Forelimb muscle (tissue), 1 donor: ENCODE measurements at places on chromosomes 1 and 21. TPM values are rescaled to one million over a fixed set of nuclear protein-coding genes. Genes with fewer than 3 reads are reported as not detected.

The GABRD gene
- 1.0 TPM for polyA plus RNA-seq

- no peak for DNase-seq
Observed at GRCh38 chr1:211781260-211781659, 49.3 kb downstream of the LPGAT1 start.

DNA sequence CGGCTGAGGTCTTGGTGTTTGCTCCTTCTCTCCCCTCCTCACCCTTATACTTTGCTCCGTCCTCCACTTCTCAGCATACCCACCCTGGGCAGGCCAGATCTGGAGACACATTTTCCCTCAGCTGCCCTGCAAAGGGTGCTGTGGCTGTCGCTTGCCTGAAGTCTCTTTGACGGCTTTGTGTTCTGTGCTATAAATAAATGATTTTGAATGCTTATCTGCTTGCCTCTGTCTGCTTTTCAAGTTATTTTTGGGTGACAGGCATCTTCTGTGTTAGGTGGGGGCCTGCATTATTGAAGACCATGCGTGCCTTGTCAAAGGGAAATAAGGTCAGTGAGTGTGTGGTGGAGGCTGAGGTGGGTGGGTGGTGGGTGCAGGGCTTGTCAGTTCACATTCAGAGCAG lies 66.9 kb upstream of the KCND3 start:
- DNase-seq: no peak

The TMEM51 gene
- 9.9 TPM for polyA plus RNA-seq

GRCh38 chr1:60888126-60888525 lies 194.2 kb upstream of the NFIA start:
- no peak for DNase-seq

DNA sequence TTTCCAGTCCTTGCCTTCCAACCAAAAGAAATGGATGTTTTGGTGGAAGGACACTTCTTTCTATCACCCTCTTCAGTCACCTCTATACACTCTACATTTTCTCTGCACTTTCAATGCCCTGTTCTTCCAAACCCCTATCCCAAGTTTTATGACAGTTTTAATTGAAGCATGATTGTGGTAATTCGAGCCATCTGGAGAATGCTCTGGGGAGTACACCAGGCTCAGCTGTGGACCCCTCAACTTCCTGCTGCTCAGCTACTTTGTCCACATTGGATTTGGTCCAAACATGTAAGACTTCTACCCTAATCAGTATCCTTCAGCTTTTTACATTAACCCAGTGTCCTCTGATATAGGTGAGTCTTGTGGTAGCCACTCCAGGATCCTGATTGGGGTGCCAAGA lies 129.6 kb downstream of the SYT2 start:
- no peak for DNase-seq

DNA sequence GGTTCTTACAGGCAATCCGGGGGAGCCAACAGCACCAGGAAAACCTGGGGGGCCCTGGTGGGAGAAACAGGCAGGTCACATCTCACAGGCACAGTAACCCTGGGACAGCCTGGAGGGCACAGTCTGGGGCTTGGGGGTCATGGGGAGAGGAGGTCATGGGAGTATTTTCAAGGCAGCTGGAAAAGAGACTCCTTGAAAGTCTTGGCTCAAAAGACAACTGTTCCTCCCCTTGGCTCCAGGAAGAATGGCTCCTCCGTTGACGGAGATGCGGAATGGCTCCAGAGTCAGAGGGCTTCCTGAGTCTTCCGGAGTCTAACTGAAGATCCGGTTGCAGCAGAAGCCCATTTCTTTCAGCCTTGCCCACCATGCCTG lies 25.9 kb upstream of the PEF1 start:
- no peak for DNase-seq

The ZMYND12 gene
- 0.37 TPM for polyA plus RNA-seq

The L1TD1 gene
- polyA plus RNA-seq: 0.80 TPM
